ENCODE measurements at places on chromosomes 4 and X.

- DNase-seq: no peak
Measured at GRCh38 chrX:114611018-114611619, 27.2 kb downstream of the HTR2C start.

DNA sequence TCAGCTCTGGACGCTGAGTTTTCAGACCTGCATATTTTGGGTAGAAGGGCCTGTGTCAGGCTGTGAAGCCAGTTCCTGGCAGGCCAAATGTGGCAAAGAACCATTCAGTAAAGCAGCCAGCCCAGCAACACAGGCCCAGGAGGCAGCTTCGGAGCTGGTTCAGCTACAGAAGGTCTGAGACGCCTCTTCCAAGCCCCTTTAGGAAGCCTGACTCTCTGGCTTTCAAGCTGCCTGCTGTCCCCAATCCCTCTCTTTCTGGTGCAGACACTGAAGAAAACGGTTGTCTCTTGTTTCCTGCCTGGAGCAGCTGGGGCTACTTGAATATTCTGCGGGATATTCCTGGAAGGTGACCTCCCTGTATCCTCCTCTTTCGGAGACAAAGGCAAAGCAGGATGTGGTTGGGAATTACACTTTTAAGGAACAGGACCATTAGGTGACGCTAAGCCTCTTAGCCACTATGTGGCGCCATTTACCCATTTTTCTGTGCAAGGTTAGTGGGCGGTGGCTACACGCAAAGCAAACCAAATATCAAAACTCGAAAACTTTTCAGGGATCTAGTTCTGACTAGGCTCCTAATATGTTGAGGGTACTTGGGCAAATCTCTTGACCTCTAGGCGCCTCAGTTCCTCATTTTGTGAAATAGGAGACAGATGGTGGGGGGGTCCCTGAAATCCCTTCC lies 47.2 kb upstream of the LAS1L start:
- DNase-seq: peak; percentile 53

DNA sequence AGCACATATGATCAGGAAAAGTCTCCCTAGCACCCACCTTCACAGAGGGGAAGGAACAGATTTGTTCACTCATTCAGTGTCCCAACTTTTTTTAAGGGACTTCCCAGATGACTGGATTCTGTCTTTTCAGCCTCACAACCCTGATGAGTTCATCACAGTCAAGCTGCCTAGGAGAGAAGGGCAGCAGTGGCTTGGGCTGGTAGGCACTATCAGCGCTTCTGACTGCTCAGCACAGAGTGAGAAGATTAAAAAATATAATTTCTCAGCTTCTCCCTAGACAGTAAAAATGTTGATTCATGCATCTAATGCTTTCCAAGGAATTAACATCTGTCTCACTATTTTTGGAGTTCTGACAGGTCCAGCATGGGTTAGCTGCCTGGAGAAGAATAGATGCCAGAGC lies 328.2 kb downstream of the DTHD1 start:
- DNase-seq: no peak

DNA sequence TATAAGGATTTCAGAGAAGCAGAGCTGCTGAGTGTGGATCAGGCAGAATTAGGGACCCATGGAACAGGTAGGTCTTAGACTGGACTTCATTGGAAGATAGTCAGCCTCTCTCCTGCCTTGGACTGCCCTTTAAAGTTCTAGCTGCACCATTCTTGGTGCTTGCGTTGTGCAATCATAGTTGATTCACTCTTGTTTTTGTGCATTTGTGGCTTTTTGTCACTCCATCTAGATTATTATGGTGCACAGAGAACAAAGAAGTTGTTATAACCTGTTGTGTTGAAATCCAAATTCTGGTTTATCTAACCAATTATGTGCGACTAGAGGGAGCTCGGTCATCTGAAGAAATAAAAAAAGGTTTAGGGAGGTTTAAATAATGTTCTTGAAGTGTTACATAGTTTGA lies 59.3 kb downstream of the JADE1 start:
- no peak for DNase-seq

GRCh38 chr4:149166876-149167275 lies 648.8 kb downstream of the IQCM start:
- no peak for DNase-seq

DNA sequence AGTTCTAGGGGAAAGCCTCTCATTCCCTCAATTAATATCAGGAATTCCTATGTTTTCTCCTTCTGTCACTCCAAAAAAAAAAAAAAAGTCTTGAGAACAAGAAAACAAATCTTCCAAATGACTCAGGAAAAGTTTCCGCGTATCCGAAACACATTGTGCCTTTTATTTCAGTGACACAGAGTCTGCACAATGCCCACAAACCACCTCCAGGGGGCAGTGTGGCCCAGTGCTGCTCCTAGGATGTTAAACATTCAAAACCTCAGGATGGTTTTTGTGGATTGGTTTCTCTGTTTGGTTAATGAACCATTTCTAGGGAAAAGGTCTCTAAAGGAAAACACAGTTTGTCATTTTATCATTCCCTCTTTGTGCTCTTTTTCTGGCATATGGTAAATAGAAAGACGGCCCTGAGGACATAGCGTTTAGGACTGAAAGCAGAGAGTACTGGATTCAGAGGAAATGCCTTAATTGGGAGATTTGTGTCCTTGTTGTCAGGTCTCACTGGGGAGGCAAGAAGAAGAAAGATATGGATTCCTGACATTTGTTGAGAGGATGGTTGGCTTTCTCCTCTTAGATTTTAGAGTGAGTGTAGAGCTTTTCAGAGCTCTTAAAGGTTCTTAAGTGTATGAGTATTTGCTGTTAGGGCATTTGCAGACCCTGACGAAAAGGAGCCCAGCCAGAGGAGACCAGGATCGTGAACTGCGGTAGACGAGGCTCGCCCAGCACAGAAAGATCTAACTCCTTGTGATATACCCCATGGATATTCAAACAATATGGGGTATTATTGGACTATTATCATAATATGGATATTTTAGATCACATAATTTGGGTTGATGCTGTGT lies 65.7 kb upstream of the MAP9 start:
- peak; percentile 80 for DNase-seq
